ENCODE measurements at places on chromosomes 3 and 15. TPM values are rescaled to one million over a fixed set of nuclear protein-coding genes. Genes with fewer than 3 reads are reported as not detected.

C3orf49 gene
- polyA plus RNA-seq = not detected

WDR93 gene
- not detected for polyA plus RNA-seq

CD80 gene
- polyA plus RNA-seq = 2.0 TPM

NPHP3 gene
- 6.5 TPM for polyA plus RNA-seq

GNAT1 gene
- polyA plus RNA-seq = not detected

ENTPD3 gene
- polyA plus RNA-seq = not detected

P3H2 gene
- not detected for polyA plus RNA-seq

CHRM5 gene
- polyA plus RNA-seq = not detected

TAMM41 gene
- 26.5 TPM for polyA plus RNA-seq

GALNT15 gene
- polyA plus RNA-seq = not detected

PCCB gene
- 27.9 TPM for polyA plus RNA-seq

CIB2 gene
- polyA plus RNA-seq = 2.7 TPM
